ENCODE measurements at places on chromosomes 16 and 17. TPM values are rescaled to one million over a fixed set of nuclear protein-coding genes. Genes with fewer than 3 reads are reported as not detected.
A peak's percentile ranks its signal among the peaks of the same experiment; 100 is the strongest.

DNA sequence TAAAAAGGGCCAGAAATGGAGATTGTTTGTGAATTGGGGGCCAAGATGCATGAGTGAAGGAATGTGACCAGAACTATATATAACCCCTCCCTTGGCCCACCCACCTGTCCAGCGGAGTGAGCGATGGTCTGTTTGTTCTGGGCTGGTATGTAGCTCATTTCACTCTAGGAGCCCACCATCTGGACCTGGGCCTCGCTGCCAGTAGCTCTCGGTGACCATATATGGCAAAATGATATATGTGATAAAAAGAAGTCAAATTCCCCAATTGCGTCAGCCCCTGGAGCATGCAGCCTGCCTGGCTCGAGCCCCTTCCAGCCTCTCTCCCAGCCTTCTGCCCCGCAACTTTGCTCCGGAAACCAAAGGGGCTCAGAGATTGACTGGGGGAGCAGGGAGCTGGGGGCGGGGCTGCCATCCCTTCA is 47.3 kb downstream of the CCDC42 start:
- no peaks in the 10 kb centered on the region for H3K4me1 ChIP-seq
- H3K4me3 ChIP-seq: no peak overlapping the region
- H3K36me3 ChIP-seq: no peaks in the 10 kb centered on the region
- DNase-seq: no peak

DNA sequence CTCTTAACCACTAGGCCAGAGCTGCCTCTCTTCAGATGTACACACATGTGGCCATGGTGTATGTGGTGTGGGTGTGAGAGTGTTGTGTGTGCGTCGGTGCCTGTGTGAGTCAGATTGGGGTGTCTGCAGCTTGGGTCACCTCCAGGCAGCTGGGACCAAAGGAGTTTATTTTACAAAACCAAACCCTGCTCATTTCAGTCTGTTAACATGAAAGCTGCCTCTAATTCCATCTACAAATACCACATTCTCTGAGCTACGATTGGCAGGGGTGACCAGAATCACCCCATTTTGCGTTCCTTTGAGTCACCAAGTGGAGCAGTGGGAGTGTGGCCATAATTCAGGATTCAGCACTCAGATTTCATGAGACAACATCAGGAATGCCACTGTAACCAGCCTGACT is 105.3 kb downstream of the IRX5 start:
- H3K36me3 ChIP-seq: no peaks in the 10 kb centered on the region
- H3K4me1 ChIP-seq: no peaks in the 10 kb centered on the region
- no peak overlapping the region for H3K4me3 ChIP-seq
- no peak for DNase-seq
- H3K27ac ChIP-seq: no peak overlapping the region

- no peaks in the 10 kb centered on the region for H3K36me3 ChIP-seq
- H3K27ac ChIP-seq: no peak overlapping the region
- H3K4me1 ChIP-seq: peaks cover 6% of the 10 kb centered on the region
- no peak overlapping the region for H3K4me3 ChIP-seq
Observed at GRCh38 chr16:46607529-46607928, 13.7 kb downstream of the SHCBP1 start.

- H3K4me3 ChIP-seq: no peak overlapping the region
- H3K27ac ChIP-seq: no peak overlapping the region
- no peaks in the 10 kb centered on the region for H3K36me3 ChIP-seq
- H3K27me3 ChIP-seq: no peaks in the 10 kb centered on the region
- DNase-seq: no peak
Observed at GRCh38 chr17:50448643-50449042, 20.0 kb downstream of the CHAD start.

DNA sequence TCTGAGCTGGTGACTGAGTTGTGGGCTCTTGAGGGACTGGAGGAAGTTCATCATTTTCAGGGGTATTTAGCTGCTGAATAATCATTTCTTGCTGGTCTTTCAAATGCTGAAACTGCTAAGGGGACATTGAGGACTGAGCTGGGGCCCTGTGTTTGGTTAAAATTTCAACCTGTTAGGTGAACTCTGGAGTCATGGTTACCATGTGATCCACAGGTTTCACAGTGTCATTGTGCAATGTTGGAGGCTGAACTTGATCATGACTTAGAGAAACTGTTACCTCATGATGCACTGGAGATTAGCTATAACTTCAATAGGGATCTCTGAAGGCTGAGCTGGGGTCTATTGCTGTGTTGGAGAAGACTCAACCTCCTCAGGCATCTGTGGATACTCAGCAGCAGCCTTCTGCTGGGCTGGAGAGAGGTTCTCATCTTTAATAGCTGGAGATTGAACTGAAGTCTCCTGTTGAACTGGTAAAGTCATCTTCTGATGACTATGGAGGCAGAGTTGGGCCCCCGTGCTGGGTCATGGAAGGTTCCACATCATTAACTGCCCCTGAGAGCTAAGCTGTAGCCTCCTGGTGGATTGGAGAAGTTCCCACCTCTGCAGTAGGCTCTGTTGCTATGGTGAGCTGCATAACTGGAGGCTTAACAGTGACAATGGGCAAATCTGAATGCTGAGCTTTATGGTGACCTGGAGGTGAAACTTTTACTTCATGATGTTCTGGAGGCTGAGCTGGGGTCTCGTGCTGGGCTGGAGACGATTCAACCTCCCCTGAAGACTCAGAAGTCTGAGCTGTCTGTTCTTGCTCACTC is 15.2 kb downstream of the RDM1 start:
- no peak overlapping the region for H3K27ac ChIP-seq
- no peaks in the 10 kb centered on the region for H3K27me3 ChIP-seq
- no peak for DNase-seq
- H3K36me3 ChIP-seq: no peaks in the 10 kb centered on the region
- no peaks in the 10 kb centered on the region for H3K4me1 ChIP-seq
- no peak overlapping the region for H3K4me3 ChIP-seq

GRCh38 chr16:27498031-27498825 is 51.5 kb downstream of the GTF3C1 start:
- no peak for DNase-seq
- H3K4me1 ChIP-seq: no peaks in the 10 kb centered on the region
- H3K36me3 ChIP-seq: peaks cover 88% of the 10 kb centered on the region
- no peak overlapping the region for H3K27ac ChIP-seq

GRCh38 chr17:31156326-31156725 is 61.5 kb downstream of the NF1 start:
- DNase-seq: no peak
- no peaks in the 10 kb centered on the region for H3K36me3 ChIP-seq
- no peak overlapping the region for H3K27ac ChIP-seq
- H3K4me1 ChIP-seq: peaks cover 7% of the 10 kb centered on the region
- H3K4me3 ChIP-seq: no peak overlapping the region

DNA sequence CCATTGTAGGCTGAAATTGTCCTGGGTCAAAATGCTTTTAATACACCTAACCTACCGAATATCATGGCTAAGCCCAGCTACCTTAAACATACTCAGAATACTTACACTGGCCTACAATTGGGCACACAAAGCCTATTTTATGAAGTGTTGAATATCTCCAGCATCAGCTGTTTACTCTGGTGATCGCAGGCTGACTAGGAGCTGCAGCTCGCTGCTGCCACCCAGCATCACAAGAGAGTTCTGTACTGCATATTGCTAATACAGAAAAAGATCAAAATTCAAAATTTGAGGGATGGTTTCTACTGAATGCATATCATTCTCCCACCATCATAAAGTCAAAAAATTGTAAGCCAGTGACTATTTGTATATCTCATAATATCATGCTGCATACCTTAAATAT is 55.3 kb downstream of the ULK2 start:
- no peak overlapping the region for H3K27ac ChIP-seq
- peak; percentile 25 for DNase-seq
- H3K4me3 ChIP-seq: no peak overlapping the region
- no peaks in the 10 kb centered on the region for H3K4me1 ChIP-seq

DNA sequence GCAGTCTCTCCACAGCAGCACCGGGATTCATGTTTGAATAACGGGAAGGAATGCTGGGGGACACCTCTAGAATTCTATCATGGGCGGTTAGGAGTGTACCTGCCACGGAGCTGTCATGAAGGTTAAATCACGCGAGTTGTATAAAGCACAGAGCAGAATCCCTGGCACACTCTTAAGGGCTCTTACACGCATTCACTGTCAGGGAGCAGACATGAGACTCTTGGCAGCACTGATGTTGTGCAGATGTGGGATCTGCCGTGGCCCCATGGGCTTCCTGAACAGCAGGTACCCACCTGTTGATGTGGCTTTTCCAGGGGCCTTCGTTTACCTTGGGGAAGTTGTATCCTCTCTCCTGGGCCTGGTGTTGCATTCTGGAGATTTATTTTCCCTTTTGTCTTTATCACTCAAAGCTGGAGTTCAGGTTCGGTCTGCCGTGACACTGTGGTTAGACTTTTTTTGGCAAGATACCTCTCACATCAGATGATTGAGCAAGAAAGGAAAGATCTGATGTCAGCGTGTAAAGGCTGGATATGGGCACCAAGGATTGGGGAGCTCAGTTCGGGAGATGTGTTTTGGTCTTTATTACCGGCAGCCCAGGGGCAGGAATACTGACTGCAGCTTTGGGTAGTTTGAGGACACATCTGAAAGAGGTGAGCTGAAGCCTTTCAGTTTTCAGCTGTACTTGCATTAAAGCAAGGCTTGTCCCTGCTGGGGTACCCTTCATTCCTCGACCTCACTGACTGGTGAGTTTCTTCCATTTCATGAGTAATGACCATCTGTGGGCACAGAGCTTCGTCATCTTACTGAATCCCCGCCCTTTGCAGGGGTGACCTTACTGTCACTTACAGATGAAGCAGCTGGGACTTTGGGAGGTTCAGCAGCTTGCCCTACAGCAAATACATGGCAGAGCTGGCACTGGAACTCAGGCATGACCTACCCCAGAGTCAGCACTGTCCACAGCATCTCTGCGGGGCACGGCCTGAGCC is 19.3 kb downstream of the KNOP1 start:
- H3K36me3 ChIP-seq: peaks cover 29% of the 10 kb centered on the region
- no peaks in the 10 kb centered on the region for H3K27me3 ChIP-seq
- peaks cover 27% of the 10 kb centered on the region for H3K4me1 ChIP-seq
- no peak overlapping the region for H3K4me3 ChIP-seq
- no peak overlapping the region for H3K27ac ChIP-seq

CAPNS2 gene
- polyA plus RNA-seq: not detected

SLC25A10 gene
- polyA plus RNA-seq: 4.3 TPM

IL17C gene
- not detected for polyA plus RNA-seq

All from CD4-positive, CD25-positive, alpha-beta regulatory T cell (primary cell).